ENCODE measurements at places on chromosomes 6 and 20.

DNA sequence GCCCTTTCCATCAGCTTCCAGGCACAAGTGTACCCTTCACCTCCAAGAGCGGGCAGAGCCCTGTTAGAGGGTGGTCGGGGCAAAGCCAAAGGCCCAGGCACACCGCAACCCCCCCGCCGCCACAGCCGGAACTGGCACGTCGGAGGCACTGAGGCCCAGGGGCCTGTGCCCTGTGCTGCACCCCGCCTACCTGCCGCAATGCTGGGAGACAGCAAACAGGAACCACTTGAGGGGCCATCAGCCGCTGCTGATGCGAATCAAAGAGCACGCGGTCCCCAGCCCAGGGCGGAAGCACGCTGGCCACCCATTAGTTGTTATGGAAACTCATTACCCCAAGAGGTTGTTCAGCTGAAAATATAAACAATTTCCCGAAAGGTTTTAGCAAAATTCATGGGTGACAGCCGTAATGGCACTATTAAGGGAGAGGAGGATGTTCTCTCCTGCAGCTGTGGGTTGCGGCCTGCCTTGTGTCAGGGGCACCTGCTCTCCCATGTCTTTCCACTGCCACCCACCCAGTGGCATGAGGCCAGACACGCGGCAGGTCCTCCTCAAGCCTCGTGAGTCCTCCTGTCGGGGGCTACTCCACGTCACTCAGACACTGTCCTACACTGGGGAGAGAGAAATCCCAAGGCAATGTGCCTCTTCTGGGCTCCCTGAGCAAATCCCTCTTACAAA, 65.3 kb downstream of the EDN3 start:
- DNase-seq = no peak

- peak; percentile 51 for DNase-seq
Observed at GRCh38 chr6:130018744-130019325, 454 bp downstream of the L3MBTL3 start.

DNA sequence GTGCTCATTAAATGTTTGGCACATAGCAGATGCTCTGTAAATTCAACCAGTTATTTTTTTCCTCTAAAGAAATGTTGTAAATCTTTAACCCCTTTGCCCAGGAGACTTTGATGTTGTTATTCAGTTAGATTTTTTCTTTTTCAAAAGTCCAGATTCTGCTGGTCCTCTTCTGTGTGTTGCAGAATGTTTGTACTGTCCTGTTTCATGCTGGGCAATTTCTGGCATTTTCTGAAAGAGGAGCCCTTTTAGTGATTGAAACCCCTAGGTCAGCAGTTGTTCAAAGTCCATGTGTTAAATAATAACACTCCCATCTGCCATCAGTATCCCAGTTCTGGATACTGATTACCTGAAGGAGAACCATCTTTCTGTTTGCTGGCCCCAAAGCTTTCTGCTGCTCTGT, 1.3 kb upstream of the SLC17A1 start:
- no peak for DNase-seq

GRCh38 chr6:95856876-95857364, 158.9 kb upstream of the FUT9 start:
- no peak for DNase-seq

DNA sequence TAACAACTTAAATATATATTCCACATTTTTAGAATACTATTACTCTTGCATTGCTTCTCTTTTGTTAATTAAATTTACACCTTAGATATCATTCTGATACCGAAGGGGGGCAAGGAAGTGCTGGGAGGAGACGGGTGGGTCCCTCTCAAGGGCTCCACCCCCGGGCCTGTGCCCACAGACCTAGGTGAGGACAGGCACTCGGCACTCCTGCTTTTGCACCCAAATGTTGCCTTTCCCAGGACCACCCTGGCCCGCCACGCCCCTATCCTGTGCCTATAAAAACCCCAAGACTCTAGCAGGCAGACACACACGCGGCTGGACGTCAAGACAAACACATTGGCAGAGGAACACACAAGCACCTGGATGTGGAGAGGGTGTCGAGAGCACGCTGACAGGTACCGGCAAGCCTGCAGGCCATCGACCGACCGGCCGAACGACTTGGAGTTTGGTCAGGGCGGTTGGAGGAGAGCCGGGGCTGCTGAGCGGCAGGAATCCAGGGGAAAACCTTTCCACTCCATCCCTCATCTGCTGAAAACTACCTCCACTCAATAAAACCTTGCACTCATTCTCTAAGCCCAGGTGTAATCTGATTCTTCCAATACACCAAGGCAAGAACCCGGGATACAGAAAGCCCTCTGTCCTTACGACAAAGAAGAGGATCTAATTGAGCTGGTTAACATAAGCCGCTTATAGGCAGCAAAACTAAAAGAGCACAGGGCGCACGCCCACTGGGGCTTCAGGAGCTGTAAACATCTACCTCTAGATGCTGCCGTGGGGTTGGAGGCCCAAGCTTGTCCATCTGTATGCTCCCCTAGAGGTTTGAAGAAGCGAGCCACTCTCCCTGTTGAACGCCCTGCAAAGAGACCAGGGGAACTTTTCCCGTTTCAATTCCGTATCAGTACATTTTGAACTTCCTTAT, 197.4 kb upstream of the PRSS16 start:
- no peak for DNase-seq

GRCh38 chr6:133339543-133340384, 98.6 kb downstream of the EYA4 start:
- DNase-seq = no peak

DNA sequence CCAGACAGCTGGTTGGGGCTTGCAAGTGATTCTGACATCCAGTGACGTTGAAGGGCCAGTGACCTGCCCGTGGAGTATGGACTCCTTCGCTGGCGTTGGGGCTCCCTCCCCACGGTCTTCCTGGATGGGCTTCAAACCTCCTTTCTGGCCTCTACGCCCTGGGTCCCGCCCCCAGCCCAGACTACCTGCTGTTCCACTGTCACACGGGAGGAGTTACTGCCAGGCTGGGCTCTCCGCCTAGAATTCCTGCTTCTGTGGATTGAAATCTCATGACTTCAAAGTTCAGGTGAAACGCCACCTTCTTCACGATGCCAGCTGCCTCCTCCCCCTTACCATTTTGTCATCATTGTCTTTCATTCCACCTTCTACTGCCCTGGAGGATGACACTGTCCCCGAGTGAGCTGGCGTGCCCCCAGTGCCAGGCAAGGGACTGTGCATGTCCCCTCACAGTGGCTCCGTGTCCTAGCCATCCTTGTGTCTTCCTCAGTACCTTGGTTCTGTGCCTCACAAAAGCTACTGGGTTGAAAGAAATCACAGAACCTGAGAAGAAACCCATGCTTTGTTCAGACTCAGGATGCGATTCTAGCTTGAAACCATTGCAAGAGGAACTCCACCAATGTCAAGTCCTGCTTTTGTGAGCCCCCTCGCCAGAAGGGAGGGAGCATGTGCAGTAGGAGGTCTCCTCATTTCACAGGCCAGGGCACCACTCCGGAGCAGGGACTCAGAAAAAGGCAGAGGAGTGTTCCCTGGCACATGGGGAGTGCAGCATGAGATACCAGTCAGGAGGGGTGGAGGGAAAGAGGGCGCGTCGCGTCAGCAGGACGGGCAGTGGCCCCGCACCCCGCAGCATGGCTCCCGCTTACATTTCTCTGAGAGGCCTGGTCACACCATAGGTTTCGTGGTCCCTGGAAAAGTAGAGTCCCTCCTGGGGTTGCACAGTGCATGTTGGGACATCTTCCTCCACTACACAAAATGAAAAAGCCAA, 11.0 kb upstream of the IRF4 start:
- no peak for DNase-seq

DNA sequence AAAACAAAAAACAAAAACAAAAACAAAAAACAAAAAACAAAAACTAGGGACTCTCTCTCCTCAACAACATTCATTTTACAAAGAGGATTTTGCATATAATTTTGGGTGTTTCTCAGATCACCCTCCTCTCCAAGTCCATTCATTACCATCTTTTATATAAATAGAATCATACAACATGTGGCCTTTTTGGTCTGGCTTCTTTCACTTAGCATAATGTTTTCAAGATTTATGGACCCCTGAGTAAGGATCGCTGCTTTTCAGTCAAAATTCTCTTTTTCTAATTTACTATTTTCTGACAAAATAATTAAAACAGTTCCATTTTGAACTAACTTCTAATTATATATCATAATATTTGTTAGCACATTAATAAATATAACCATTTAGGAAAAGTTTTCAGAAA, 94.8 kb downstream of the UBE3D start:
- DNase-seq = no peak

GRCh38 chr6:72386324-72386723, 235.5 kb upstream of the KCNQ5 start:
- peak; percentile 39 for DNase-seq

- DNase-seq = peak; percentile 22
Observed at GRCh38 chr6:20417819-20418218, 16.1 kb downstream of the E2F3 start.

DNA sequence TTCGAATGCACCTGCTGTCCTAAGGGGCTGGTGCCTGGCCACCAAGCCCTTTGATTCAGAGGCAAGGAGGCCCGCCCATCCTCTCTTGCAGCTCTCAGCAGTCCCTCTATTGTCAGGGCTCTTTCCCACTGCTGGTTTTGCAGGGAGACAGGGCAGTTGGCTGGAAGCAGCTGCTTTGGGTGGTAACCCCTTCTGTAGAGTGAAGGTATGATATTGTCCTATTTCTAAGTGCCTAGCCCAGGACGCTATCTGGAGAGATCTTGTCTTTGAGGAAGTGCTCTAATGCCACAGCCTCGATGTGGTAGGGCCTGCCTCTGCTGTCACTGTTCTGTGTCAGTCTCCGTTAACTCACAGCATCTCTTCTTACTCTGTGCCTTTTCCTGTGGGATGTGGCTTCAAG, 5.6 kb downstream of the PLCG1 start:
- DNase-seq = no peak

GRCh38 chr6:136609873-136610706, 59.9 kb upstream of the MAP7 start:
- DNase-seq = peak; percentile 95

GRCh38 chr6:35197196-35197595, 16.6 kb upstream of the SCUBE3 start:
- no peak for DNase-seq

DNA sequence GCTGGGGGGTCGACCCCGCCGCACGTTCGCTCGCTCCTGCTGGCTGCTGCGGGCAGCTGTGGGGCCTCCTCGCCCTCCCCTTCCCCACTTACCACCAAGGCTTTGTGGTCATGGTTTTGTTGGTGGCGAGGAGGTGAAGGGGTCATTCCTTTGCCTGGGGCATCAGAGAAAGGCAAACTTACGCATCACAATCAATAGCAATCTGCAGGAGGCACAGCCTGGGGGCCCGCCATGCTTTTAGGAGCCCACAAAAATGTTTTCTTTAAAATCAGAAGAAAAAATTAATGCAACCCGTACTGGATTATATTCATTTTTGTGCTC, 137.0 kb downstream of the IMPG1 start:
- DNase-seq = no peak

- peak; percentile 41 for DNase-seq
Observed at GRCh38 chr6:100664274-100665040, 199.7 kb upstream of the SIM1 start.

DNA sequence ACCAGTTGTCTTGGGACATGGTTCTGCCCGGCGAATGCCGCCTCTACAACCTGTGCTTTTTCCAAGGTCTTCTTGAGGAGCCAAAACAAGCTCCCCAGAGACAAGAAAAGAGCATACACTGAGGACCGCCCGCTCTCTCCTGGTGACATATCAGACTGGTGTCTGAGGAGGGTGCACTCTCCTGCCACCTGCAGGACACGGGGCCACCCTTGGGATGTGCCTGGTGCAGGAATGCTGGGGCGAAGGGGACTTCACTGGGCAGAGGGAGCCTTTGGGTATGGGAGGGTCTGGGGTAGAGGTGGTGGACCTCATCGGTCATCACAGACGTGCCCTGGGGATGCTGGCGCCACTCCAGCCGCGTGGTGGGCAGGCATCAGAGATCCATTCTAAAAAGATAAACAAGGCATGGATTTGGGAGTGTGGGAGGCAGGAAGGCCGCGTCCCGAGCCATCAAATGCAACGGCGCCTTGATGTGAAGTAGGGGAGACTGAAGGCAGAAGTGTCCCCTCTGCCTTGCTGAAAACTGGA, 163.3 kb downstream of the CD83 start:
- DNase-seq = peak; percentile 13

DNA sequence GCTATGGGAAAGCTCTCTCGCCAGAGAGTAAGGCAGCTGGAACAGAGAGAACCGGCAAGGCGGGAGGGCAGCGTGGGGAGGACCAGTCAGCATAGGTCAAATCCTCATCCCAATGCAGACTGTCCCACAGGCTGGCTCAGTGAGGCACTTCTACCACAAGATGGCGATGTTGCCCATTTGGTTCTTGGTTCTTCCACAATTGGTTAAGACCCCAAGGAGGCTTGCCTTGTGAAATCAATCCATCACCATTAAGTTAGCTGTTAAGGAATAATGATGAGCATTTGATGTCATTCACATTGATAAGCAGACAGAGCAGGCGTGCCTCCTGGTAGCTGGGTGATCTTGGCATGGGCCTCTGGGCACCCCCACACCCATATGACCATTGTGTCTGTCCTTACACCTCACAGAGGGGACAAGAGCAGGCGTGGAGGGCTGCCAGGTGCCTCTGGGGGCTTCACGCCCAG, 2.4 kb downstream of the CSTL1 start:
- peak; percentile 85 for DNase-seq

DNA sequence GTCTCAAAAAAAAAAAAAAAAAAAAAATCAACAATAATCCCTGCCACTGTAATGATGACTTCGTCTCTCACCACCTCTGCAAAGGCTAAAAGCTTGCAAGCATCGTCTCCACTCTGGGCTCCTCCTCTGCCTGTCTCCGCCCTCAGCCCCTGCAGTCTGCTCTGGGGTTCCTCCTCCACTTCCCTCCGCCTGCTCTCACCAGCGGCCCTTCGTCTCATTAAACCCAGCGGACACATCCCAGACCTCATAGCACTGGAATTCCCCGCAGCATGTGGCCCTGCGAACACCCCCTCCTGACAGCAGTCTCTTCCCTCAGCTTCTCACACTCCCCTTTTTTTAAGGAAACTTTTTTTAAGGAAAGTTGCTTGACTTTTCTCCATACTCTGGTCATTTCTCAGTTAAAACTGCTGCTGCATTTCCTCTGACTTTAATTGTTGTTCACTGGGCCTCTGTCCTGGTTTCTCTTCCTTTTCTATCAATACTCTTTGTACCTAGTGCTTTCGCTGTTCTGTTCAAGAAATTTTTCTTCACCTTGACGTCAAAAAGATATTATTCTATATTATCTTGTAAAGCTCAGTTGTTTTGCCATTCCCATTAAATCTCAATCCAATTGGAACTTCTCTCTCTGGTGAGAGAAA, 70.9 kb upstream of the PLEKHG1 start:
- peak; percentile 45 for DNase-seq

- DNase-seq = no peak
Observed at GRCh38 chr20:7903429-7903828, 36.8 kb downstream of the HAO1 start.

DNA sequence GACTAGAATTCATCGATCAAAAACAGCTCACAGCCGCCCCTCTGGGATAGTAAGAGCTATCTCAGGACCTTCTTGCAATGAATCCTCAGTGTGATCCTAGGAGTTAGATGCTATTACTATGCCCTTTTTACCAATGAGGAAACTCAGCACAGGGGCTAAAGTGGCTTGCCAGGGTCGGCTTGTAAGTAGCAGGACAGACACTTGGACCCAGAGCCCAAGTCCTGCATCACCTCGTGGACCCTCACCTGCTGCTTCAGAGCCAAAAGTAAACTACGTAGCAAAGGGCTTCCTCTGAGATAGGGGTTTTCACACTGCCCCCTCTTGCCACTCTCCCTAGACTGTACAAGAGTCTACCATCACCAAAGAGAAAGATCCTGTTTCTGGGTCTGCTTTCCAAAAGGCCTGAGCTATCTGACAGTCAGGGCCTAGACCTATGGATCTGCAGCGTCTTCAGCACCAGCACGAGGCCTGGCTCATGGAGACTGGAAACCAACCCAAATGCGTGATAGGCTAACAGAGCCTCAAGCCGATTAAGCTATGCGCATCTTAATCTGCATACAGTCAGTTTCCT, 172.3 kb downstream of the ANKRD60 start:
- no peak for DNase-seq

All from suppressor macrophage treated with lipopolysaccharide for 1 hour (primary cell).